Ascending aorta (tissue), 2 donors: ENCODE measurements at places on chromosomes 1 and 21. TPM values are rescaled to one million over a fixed set of nuclear protein-coding genes. Genes with fewer than 3 reads are reported as not detected.
A peak's percentile ranks its signal among the peaks of the same experiment; 100 is the strongest.

DNA sequence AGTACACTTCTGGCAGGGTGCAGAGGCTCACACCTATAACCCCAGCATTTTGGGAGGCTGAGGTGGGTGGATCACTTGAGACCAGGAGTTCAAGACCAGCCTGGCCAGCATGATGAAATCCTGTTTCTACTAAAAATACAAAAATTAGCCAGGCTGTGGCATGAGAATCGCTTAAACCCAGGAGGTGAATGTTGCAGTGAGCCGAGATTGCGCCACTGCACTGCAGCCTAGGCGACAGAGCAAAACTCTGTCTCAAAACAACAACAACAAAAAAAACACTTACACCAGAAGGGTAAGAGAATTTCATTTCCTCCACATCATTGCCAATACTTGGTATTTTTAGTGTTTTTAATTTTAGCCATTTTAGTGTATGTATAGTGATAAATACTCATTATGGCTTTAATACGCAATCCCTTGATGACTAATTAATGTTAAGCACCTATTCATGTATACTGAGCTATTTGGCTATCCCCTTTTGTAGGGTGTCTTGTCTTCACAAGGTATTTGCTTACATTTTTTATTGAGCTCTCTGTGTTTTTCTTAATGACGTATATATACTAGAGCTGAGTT lies 77.1 kb upstream of the TNR start:
- H3K4me1 ChIP-seq, result peaks cover 6% of the 10 kb centered on the region
- peak overlapping the region; percentile 87 for H3K27ac ChIP-seq
- H3K36me3 ChIP-seq, result no peaks in the 10 kb centered on the region
- no peak for DNase-seq
- no peak overlapping the region for H3K4me3 ChIP-seq

DNA sequence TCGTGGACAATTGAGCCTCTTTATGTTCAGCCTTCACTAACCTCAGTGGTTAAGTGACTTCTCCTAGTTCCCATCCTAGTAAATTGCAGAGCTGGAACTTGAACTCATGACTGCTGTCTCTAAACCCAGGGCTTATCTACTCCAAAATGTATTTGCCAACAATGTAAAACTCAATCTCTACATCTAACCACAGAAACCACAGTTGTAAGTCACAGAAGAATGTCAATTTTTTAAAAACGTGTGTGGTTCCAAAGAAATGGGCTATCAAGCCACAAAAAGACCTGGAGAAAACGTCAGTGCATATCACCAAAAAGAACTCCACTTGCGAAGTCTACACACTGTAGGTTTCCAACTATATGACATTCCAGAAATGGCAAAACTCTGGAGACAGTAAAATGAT lies 172.6 kb upstream of the HMCN1 start:
- no peak overlapping the region for H3K27ac ChIP-seq
- H3K4me1 ChIP-seq, result no peaks in the 10 kb centered on the region
- no peaks in the 10 kb centered on the region for H3K27me3 ChIP-seq
- DNase-seq, result no peak

DNA sequence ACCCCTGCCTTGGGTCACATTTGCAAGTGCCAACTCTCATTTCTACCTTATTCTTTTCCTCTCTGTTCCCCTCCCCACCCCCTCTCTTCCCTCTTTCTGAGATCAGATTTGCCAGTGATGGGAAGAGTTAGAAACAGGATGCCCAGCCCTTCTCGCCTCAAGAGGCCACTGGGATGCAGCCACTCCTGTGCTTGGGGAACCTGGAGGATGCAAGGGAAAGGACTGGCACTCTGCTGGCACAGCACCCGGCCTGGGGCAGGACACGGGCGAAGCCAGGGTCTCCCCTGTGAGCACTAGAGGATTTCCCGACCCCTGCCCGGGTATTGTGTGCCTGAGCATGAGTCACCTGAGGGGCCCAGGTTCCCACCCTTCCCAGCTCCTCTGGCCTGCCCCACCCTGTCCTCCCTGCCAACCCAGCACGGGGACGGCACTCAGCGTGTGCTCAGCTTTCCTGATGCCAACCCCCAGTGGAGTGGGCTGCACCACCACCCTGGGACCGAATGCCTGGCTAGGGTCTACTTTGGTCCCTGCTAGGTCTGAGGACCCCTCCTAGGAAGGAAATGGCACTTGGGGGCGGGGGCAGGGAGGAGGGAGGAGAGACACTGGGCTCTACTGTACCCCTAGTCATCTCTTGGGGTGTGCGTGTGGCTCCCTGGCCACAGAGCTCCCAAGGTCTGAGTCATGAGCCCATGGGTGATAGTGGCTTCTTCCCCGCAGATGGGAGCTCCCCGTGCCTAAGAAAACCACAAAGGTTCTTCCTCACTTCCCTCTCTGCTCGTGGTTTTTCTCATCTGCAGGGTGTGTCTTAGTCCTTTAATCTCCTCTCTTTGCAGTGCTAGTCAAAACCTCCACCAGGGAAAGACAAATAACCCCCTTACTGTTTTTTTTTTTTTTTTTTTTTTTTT lies 12.4 kb downstream of the LMNA start:
- peaks cover 19% of the 10 kb centered on the region for H3K36me3 ChIP-seq
- H3K27me3 ChIP-seq, result no peaks in the 10 kb centered on the region
- H3K4me1 ChIP-seq, result peaks cover 47% of the 10 kb centered on the region
- H3K27ac ChIP-seq, result peak overlapping the region; percentile 97

GRCh38 chr1:221795380-221795779 lies 53.5 kb upstream of the DUSP10 start:
- no peak overlapping the region for H3K4me3 ChIP-seq
- H3K4me1 ChIP-seq, result no peaks in the 10 kb centered on the region
- no peaks in the 10 kb centered on the region for H3K27me3 ChIP-seq
- H3K36me3 ChIP-seq, result no peaks in the 10 kb centered on the region
- no peak for DNase-seq
- H3K27ac ChIP-seq, result no peak overlapping the region

DNA sequence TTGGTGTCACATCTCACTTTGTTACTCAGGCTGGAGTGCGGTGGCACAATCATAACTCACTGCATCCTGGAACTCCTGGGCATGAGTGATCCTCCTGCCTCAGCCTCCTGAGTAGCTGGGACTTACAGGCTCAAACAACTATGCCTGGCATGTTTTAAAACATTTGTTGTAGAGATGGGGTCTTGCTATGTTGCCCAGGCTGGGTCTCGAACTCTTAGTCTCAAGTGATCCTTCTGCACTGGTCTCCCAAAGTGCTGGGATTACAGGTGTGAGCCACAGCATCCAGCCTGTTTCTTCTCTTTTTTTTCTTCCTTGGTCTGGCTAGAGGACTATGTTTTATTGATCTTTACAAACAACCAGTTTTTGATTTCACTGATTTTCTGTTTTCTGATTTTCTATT lies 64.6 kb downstream of the LHX4 start:
- H3K27me3 ChIP-seq, result no peaks in the 10 kb centered on the region
- no peak overlapping the region for H3K4me3 ChIP-seq
- DNase-seq, result no peak
- H3K27ac ChIP-seq, result no peak overlapping the region
- H3K4me1 ChIP-seq, result no peaks in the 10 kb centered on the region

ITSN1 gene
- total RNA-seq, result 95.0 TPM

CFAP126 gene
- total RNA-seq, result not detected
